ENCODE measurements at places on chromosomes 11 and 22.

DNA sequence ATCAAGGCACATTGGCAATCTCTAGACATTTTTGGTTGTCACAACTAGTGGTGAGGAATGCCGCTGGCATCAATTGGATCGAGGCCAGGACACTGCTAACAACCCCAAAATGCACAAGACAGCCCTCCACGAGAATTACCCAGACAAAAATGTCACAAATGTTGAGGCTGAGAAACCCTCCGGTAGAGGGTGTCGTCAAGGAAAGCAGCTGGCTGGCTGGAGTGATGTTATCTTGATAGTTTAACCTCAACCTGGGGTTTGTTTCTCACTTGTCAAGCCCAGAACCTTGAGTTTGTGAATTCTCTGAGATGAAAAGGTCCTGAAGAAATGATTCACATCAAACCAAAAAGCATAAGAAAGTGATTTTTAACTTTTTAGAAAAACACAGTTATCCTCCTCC, 21.1 kb upstream of the TMPRSS13 start:
- no peak for DNase-seq

GRCh38 chr11:57546869-57547475, 9.6 kb downstream of the SMTNL1 start:
- DNase-seq = peak; percentile 73

- no peak for DNase-seq
Measured at GRCh38 chr11:7252683-7253213, 1.0 kb downstream of the SYT9 start.

GRCh38 chr11:107041088-107041444, 22.8 kb upstream of the GUCY1A2 start:
- DNase-seq = no peak

GRCh38 chr11:78562398-78562797, 12.3 kb downstream of the NARS2 start:
- no peak for DNase-seq

DNA sequence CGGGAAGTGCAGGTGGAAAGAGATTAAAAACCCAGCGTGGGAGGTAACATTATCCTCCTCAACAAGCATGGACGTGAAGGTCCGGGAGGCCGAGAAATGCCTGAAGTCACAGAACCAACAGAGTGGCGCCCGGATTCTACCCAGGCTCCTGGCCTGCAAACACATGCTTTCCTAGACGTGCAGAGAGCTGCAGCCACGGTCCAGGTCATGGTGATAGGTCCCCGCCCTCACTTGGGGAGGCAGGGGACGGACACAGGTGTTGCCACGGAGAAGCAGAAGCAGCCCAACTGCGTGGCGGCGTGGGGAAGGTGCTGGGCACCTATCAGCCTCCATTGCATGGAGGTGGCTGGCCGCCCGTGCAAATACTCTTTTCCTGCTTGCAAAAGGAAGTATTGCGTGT, 148.8 kb downstream of the MPPED1 start:
- no peak for DNase-seq

DNA sequence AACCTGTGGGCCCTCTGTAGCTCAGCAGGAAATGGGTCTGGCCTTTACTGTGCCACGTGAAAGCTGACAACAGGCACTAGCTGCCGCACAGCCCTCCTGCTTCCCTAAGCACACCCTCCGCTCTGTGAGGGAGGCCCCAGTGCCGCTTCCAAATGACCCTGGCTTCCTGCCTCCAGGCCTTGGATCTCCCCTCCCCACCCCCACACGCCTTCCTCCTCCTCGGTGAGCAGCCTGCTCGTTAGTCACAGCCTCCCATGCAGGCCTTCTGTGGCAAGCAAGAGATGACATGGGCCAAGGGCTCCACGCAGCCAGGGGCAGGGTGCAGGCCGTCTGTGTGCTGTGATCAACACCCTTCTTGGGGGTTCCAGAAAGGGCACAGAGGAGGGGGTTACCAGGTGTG, 15.3 kb upstream of the RASL10A start:
- DNase-seq = peak; percentile 80

DNA sequence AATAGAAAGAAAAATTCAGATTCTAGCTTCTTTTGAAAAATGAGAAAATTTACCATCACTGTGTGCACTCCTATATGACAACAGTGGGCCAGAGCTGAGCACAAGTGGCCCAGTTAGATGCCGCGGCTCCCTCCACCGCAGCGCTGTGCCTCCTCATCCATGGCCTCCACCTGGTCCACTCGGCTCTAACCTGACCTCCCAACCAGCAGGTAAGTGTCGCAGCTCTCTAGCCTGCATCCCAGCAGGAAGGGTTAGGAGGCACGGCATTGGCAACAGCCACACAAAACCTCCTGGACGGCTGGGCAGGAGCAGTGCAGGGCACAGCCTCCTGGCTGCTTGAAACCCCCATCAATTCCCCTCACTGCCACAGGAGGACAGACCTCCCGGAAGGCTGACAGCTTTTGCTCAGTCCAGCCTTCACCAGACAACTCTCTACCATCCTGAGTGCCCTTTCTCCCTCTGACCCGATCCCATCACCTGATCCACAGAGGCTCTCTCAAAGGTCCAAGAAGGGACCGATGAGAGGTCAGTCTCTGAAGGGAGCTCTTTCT, 76.1 kb downstream of the RPL27A start:
- no peak for DNase-seq

- no peak for DNase-seq
Measured at GRCh38 chr11:7512525-7513233, 1.1 kb upstream of the PPFIBP2 start.

GRCh38 chr22:40542821-40543540, 93.5 kb downstream of the MRTFA start:
- no peak for DNase-seq

DNA sequence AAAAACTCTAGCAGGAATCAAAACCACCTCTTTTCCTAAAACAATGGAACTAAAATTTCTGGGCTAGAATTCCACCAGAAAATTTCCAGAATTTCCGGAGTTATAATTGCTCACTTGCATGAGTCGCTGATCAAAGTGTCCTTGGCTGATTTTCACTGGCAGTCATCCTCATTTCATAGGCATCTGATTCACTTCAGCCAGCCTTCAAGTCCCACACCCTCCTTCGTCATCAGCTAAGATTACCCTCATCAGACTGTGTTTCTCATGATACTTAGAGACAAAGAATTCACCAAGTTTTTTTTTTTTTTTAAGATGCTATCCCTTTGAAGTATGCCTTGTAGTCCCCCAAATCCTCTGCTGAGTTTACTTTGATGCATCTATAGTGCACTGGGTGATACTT, 71.5 kb upstream of the RAB38 start:
- DNase-seq = no peak

DNA sequence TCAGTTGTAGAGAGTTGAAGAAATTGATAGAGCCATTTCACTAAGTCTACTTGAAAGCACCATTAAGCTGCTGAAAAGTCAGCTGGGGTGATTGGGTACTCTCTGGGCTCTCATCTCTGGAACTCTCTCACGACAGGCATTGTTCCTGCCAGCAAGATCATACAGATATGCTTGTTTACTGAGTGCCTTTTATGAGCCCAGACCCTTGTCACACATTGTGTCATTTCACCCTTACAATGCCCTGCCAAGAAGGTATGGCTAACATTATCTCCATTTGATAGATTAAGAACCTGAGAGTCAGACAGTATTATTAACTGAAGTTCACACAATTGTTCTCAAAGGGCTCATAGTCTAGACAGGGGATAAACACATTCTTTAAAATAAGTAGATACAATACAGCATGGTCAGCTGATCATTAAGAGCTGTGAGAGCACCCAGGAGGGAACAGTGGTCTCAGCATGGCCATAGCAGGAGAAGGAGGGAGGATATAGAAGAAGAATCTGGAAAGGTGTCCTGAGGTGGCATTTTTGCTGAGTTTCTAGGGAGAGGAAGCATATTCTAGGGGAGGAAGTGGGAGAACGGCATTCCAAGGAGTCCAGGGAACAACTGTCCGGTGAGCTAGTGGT, 580.5 kb downstream of the INSC start:
- no peak for DNase-seq

GRCh38 chr11:33507356-33507755, 193.3 kb downstream of the C11orf91 start:
- no peak for DNase-seq

- DNase-seq = no peak
Measured at GRCh38 chr11:9972989-9973388, 309.1 kb downstream of the SWAP70 start.

DNA sequence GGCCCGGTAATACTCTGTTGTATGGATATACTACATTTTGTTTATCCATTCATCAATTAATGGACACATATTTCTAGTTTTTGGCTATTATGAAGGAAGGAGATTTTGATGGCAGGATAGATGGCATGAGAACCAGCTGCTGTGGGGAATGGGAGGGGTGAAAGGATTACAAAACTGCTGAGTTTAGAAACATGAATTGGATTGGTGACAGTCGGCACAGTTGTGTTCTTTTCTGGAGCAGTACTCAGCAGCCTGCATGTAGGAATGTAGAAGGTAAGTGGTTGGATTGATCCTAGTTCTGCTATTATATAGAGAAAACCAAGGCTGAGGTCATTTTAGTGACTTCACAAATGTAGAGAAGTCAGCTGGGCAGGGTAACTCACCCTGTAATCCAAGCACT, 7.1 kb downstream of the PAAF1 start:
- no peak for DNase-seq

DNA sequence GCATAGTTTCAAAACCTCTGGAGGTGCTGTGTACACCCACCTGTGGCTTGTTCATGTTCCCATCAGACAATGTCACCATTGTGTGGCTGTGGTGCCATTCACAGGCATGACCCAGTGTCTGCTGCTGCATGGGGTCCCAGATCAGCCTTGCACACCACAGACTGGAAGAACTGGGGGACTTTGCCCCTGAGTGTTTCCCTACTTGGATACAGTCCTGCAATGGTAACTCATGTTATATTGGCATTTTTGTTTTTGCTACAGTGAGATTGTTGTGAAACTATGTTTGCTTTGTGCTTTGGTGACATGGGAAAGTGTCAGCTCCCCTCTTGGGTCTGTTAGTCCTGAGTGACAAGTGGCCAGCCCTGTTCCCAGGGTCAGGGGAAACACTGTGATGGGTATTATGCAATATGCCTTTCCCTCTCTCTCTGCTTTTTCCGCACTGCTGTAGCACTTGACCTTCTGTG, 108.8 kb downstream of the NAV2 start:
- DNase-seq = no peak

- DNase-seq = no peak
Measured at GRCh38 chr11:64720167-64720566, 2.8 kb downstream of the NRXN2 start.

DNA sequence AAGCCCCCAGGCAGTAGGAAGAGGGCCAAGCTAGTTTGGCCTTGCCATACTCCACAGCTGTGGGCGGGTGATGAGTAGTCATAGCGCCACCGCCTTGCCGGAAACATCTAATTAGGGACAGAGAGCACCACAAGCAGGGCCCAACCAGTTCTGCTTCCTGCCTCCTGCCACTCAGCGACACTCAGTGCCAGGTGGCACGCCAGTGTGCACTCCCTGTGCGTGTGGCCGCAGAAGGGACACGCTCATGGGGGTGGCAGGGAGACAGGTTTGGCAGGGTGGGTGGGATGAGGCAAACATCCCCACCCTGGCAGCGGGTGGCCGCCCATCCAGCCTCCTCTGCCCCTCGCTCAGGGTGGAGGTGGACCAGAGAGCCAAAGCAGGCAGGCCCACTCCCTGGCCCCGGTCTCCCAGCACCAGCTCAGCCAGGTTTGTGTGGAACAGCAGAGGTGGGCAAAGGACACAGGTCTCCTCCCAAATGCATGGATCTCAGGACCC, 4.9 kb downstream of the OVOL1 start:
- DNase-seq = no peak

DNA sequence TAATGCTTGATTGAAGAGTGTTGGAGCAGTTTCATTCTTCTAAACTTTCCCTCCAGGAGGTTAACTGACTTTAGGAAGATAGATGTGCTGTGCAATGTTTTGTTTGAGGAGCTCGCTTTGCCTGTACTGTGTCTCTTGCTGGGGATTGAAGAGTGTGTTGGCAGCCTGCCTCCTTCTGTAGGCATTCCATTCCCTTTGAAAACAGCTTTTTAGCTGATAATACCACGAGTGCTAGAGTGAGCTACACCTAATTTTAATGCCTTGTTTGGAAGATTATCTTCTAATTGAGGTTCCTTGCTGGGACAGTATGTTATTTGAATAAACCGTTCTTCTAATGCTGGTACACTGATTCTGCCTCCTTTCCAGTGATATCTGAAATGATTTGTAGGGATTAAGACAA, 7.2 kb downstream of the DDX10 start:
- DNase-seq = no peak

- peak; percentile 30 for DNase-seq
Measured at GRCh38 chr22:36333644-36334043, 54.1 kb downstream of the MYH9 start.

DNA sequence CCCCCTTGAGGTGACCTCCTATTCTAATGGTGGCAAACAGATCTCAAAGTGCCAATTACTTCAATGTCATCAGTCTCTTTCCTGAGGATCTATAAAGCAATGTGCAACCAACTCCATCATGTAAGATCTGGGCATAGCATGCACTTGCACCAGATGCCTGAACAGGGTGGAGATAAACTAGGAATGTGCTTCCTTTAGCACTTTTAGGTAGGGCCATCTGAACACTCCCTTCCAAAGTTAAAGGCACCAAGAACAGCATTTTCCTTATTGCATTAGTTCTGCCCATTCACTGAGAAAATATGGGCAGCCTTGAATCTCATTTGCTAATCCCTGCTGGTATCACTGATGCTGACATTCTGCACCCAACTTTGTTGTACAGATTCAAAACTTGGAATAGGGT, 112.0 kb downstream of the SGSM3 start:
- no peak for DNase-seq

DNA sequence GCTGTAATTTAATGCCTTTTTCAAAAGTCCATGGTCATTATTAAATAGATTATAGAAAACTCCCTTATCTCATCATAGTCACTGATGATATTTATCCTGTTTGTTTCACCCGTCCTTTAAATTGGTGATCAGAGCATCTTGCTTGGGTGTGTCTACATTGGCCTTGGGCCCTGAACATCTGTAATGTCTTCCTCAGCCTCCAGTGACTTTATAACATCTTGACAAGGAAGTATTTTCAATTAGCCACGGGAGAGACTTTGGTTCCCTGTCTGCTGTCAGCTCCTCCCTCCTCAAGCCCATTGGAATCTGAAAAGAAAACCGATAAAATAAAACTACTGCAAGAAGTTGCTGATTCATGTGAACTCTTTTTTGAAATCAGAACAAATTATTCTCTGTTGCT, 116.9 kb upstream of the TTC12 start:
- no peak for DNase-seq

DNA sequence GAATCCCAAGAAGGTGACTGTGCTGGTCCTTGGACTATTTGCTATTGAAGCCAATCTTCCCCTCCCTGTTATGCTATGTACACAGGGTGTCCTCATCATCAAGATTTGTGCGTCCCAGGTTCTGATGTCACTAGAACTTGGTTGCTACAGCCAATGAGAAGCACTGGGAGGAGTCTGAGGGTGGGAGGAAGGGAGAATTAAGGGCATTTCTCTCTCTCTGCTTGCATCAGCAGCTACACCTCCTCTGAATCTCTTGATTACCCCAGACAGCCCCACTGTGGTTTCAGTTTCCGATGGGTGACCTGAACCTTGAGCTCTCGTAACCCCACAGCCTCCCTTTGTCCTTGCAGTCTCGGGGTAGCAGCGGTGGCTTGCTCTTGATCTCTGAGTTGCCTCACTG, 212.4 kb upstream of the SESN3 start:
- DNase-seq = no peak

GRCh38 chr22:37218771-37219411, 6.6 kb upstream of the SSTR3 start:
- DNase-seq = no peak

Measured in ELF-1 (cell line).